ENCODE measurements at places on chromosomes 16 and 17.

- no peak for DNase-seq
Measured at GRCh38 chr16:54282202-54282927, 4.2 kb downstream of the IRX3 start.

GRCh38 chr16:787321-787966, 737 bp downstream of the RPUSD1 start:
- no peak for DNase-seq

- DNase-seq: no peak
Measured at GRCh38 chr17:17993366-17993765, 20.7 kb downstream of the DRC3 start.

GRCh38 chr16:50570808-50571598, 22.8 kb downstream of the NKD1 start:
- DNase-seq: no peak

DNA sequence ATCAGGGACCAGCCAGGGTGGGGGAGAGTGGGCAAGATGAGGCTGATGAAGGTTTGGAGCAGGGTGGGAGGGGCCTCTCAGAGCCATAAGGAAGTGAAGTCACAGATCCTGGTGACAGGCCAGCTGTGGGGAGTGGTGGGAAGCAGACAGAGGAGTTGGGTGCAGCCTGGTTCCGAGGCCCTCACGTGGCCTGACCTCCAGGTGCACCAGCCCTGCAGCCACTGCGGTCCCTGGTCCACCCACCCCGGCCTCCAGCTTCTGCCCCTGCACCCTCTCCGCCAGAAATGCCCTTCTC, 3.9 kb upstream of the ZFPM1 start:
- no peak for DNase-seq

GRCh38 chr17:81712468-81713003, 452 bp downstream of the SLC25A10 start:
- DNase-seq: no peak

- no peak for DNase-seq
Measured at GRCh38 chr16:85601730-85602401, 11.3 kb upstream of the GSE1 start.

GRCh38 chr17:5200360-5200759, 8.7 kb upstream of the ZNF594 start:
- DNase-seq: no peak

GRCh38 chr16:67212766-67213165, 13.8 kb downstream of the ELMO3 start:
- DNase-seq: no peak

DNA sequence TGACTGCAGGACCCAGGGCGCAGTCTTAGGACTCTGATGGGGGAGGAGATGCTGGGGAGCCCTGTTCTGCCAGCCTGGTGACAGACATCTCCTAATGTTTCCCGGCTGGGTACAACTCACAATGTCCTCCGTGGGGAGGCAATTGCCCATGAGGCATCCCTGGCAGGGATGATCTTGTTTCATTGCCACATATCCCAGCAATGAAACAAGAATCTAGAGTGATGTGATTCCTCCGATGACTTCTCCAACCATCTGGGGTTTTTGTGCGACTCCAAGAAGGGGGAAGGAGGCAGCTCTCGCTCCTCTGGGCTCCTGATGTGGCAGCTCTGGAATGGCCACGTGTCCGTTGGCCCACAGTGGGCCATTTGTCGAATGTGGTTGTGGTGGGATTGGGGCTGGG, 255.8 kb downstream of the SEC14L1 start:
- DNase-seq: no peak

GRCh38 chr16:12758031-12758669, 45.5 kb downstream of the CPPED1 start:
- no peak for DNase-seq

DNA sequence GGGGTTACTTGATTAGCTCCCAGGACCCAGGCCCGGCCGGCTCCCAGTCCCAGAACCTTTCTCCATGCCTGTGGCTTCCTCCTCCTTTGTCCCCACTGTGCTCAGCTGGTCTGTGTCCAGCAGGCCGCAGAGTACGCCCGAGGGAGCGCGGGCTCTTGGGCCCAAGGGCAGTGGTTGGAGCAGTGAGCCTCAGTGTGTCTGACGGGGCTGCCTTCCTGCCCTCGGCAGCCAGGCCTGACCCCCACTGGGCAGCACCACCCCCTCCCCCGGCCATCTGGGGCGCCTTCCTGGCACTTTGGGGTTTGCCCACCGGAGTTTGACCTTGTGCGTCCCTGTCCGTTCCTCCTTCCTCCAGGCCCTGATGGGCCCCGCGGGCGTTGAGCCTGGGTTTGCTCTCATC, 62.4 kb upstream of the PVALEF start:
- DNase-seq: no peak

GRCh38 chr16:3071655-3072054, 6.2 kb downstream of the IL32 start:
- no peak for DNase-seq

- no peak for DNase-seq
Measured at GRCh38 chr16:19228575-19228974, 57.0 kb upstream of the CLEC19A start.

DNA sequence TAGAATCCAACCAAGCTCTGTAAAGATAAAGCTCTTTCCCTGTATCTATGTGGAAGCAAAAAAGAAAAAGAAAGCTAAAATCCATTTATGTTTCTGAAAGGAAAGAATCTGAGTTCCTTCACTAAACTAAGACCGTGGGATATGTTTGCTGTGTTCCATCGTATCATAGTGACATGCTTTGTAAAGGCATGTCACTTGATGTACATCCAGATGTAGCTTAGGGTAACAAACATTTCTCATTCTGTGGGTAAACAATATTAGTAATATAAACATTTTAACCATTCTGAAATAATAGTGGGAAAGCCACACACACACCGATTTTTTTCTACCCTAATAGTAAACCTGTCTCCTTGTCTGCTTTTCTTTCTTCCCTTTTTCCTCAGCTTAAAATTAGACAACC, 78.1 kb downstream of the TUBD1 start:
- DNase-seq: no peak

DNA sequence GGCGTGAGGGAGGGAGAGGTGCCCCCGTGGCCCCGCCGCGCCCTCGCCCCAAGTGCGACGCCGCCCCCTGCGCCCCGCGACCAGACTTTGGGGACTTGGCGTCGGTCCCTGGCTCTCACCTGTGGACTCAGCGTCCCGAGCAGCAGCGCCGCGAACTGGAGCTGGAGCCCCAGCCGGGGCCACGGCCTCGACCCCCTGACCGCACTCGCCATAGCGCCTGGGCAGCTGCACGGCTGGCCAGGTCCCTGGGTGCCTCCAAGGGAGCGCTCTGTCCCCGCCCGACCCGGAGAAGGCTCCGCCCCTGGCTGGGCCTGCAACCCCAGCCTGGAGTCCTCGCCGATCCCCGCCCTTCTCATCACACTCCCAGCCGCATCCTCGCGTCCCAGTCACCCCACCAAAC, at the start of gene ERN2:
TSS of gene ERN2 (minus strand) at position 247 of the 400 bp plus-strand sequence. CDS start at position 212, 35 bp downstream.
- no peak for DNase-seq

- DNase-seq: no peak
Measured at GRCh38 chr16:28193530-28194423, 18.0 kb downstream of the XPO6 start.

- no peak for DNase-seq
Measured at GRCh38 chr17:76378548-76379274, 5.7 kb upstream of the SPHK1 start.

DNA sequence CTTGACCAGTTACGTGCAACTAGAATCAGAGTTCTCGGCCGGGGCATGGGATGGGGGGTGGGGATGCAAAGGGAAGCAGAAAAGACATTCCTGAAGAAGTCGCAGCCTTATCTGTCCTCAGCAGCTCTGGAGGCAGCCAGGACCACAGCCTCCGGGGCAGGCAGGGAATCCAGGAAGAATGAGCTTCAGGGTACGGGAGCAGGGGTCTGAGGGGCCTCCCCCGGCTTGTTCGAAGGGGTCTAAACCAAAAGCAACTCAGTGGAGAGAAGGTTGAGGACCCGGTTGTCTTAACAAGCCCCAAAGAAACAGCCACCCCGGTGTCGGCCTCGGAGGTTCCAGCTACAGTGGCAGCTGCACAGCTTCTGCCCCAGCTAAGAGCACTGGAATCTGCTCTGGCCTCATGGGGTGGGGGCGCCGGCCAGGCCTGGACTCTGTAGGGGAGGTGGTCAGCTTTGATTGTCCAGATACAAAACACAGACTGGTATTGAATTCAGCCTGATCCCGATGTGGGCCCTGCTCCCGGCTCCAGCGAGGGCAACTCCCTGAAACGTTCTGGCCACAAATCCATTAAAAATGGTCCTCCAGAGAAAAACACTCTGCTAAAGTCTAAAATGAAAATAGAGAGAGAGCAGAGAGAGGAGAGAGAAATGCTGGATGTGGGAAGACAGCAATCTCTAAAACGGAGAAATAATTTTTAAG, 7.7 kb downstream of the HOXB4 start:
- DNase-seq: no peak

- DNase-seq: no peak
Measured at GRCh38 chr17:38559880-38560230, 45.9 kb downstream of the SRCIN1 start.

- DNase-seq: no peak
Measured at GRCh38 chr17:58391302-58391984, 25.9 kb downstream of the RNF43 start.

DNA sequence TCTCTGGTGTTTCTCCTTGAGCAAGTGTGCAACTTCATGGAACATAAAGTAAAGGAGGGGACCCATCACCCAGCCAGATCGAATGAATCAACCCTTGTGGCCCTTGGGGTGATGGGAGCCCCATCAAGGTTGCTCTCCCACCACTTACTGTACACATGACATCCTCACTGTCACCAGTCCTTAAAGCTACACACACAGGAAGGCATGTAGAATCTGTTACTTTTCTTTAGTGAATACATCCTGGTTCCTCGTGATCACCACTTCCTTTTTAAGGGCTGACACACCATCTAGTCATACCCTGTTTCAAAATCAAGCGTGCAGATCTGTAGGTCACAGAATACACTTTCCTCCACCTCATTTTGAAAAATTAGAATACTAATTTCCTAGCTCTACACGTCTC, 22.6 kb upstream of the MPHOSPH6 start:
- DNase-seq: no peak

- peak; percentile 10 for DNase-seq
Measured at GRCh38 chr16:22189473-22190080, 16.5 kb upstream of the EEF2K start.

DNA sequence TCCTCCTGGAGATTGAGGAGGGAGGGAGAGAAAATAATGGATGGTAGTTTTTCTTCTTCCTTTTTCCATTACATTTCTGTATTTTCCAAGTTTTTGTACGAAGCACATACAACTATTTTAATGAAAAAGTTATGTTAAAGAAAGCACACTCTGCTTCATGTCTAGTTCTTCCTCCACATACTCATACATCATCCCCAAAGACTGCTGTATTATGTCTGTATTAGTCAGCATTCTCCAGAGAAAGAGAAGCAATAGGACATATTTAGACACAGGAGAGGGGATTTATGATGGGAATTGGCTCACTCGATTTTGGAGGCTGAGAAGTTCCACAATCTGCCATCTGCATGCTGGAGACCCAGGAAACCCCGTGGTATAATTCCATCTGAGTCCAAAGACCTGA, 10.1 kb upstream of the ACSM2A start:
- DNase-seq: no peak

DNA sequence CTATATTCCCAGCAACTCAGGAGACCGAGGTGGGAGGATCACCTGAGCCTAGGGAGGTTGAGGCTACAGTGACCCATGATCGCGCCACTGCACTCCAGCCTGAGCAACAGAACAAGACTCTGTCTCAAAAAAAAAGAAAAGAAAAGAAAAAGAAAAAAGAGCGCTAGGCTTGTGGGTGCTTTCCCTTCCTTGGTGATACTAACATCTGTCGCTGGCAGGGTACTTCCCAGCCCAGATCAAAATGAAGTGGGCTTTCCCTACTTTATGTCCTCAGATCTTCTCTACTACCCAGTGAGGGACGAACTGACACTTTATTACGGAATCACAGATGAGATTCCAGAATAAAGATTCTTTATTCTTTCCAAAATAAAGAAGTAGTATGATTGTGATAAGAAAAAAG, 103.8 kb upstream of the NOL11 start:
- no peak for DNase-seq

GRCh38 chr17:3712811-3713463, 10.8 kb upstream of the HASPIN start:
- DNase-seq: no peak

DNA sequence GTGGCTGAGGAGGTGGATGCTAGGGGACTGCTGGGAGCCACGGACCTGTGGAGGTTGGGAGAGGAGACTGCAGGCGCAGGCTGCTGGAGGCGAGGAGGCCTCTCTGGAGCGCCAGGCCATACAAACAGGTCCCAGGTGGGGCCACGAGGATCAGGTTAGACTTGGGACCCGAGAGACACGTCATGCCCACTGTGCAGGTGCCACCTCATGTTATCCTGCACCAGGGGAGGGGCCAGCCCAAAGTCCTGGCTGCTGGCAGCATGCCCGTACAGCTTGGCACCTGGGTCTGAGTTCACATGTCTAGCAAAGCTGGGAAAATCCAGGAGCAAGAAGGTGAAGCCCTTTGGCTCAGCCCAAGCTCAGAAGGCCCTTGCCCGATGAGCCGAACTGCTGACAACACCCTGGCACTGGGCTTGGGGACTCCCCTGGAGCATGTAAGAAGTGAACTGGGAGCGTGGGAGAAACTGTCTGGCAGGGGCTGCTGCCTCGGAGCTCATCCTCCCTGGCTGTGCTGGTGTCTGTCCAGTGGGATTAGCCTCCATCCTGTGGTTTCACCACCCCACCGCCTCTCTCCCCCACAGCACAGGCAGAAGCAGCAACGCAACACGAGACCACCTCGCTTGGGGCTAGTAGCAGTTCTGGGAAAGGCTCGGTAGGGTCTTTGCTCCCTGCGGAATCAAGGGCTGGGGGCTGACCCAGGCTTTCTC, 5.3 kb downstream of the ARHGDIA start:
- DNase-seq: no peak

- DNase-seq: no peak
Measured at GRCh38 chr16:5460701-5461100, 363.1 kb upstream of the EEF2KMT start.

DNA sequence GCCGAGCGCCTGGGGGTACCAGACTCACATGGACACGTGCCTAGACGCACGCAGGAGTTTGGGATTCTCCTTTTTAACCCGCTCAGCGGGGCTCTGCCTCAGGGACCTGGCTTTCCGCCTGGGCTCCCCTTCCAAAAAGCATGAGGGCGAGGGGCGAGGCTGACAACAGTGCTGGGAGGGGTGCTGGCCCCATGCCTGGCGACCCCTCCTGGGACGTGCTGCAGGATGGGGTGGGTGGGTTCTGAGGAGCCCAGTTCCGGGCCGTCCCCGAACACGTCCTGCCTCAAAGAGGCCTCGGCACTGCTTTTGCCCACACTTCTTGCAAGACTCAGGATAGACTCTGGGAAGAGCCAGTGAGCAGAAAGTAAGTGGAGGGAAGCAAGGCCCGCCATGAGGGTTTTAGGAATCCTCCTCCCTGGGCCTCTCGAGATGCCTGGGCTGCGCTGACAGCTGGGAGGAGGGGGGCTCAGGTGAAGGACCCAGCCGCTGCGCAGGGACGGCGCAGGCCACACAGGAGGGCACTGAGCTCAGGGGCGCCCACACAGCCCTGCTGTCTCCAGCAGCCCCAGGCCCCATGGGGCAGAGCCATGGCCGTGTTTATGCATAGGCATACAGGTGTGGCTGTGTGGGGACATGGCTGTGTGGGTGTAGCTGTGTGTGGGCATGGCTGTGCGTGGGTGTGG, 15.4 kb upstream of the PABPN1L start:
- DNase-seq: no peak

All from amygdala (tissue), 56 donors.